ENCODE measurements at places on chromosomes 5 and 9.

DNA sequence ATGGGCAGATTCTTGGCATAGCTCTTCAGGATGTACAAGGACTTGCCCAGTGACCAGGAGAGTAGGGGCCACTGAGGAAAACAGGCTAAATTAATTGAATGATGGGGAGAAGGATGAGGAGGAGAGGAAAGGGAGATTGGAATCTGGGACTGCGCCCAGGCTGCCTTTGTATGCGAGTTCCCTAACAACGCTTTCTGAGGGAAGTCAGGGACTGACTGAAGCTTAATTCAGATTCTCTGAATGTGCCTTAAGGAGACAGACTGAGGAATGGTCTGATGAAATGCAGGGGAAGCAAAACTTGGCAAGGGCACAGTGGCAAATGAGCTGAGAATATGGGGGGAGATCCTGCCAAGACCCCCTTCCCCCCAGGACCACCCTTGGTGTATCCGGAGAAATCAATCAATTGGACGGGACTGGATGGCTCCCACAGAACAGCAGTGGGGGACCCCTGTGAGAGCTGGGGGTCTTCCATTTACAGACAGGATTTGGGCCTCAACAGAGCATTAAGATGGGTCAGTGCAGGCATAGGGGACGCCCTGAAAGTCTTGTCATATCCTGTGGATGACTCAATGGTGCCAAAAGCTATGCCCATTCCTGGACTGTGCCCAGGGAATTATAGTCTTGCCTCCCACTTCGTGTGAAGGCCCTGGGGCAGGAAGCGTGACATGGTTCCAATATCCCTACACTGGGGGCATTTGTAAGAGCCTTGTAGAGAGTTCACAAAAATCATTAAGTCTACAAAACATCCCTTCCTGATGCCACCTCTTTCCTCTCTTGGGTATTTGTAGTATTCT lies 215.5 kb upstream of the TNC start:
- DNase-seq: no peak

- no peak for DNase-seq
These were observed 327.7 kb downstream of the CDK5RAP2 start for GRCh38 chr9:120252248-120252647.

DNA sequence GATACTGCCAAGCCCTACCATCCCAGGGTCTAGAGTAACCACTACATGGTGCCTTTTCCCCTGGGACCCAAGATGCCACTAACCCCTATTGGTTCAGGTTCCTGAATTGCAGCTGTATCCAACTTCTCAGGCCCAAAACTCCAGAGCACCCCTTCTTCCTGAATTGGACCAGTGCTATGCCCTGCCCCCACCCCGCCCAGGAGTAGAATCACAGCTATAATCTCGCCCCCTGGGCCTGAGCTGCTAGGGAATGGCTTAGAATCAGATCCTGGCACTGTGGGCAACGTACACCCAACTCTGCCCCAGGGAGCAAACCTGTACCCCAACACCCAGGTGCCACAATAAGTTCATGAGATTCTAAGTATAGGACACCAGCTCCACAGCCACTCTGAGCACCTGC lies 206.3 kb downstream of the CACNA1B start:
- DNase-seq: no peak

DNA sequence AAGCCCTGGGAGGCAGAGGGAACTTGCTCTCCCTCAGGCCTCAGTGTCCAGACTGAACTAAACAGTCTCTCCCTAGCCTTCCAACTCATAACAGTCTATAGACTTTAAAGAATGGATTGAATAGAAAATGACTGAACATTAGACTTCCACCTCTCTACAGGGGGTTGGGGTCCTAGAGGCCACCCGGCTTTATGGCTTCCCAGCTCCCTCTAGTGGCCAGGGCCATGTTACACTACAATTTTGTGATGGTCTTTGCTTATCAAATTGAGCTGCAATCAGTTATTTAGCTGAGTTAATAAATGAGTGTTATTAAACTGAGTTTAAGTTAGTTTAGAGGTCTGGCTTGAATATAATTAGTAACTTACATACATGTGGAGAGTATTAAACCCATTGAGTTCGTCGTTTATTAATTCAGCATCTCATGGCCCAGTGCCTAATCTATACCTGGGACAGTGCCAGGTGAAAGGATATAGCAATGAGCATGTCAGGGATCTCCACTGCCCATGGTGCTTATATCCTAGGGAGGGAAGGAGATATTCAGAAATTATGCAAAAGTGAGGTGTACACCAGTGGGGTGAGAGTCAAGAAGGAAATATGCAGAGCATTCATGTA lies 105.2 kb downstream of the SH3TC2 start:
- DNase-seq: no peak

GRCh38 chr5:10289353-10289752 lies 18.3 kb downstream of the CMBL start:
- peak; percentile 47 for DNase-seq

Measured in SHP77 treated with DMSO at 0.1 percent for 48 hours (cell line).